ENCODE measurements at places on chromosomes 4 and X. TPM values are rescaled to one million over a fixed set of nuclear protein-coding genes. Genes with fewer than 3 reads are reported as not detected.

The FBXL5 gene
- total RNA-seq: 40.7 TPM

DNA sequence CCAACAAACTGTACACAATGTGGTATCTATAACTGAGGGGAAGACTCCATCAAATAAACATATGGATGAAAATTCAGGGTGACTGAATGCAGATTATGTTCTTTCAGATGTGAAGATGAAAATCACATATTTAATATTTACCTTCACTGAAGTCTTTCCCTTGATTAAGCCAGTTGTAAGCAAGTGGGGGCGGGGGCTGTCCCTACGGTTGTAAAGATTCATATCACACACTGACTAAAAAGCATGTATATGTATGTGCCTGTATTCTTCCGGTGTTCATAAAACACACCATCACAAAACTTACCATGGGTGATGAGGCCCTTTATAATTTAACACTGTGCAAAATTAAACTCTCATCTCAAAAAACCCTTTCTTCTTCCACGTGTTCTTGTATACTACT is 1.3 kb downstream of the TAB3 start:
- DNase-seq: no peak

The MAGEA4 gene
- not detected for total RNA-seq

GRCh38 chr4:184437565-184438265 is 36.6 kb downstream of the IRF2 start:
- DNase-seq: no peak

GRCh38 chr4:159828687-159829086 is 725.8 kb downstream of the RAPGEF2 start:
- DNase-seq: no peak

- DNase-seq: no peak
Measured at GRCh38 chr4:131609039-131609438, 1540.1 kb upstream of the PCDH10 start.

The ARSJ gene
- total RNA-seq: 0.95 TPM

GRCh38 chrX:49000636-49001035 is 1.4 kb downstream of the GRIPAP1 start:
- DNase-seq: no peak

The AKAP14 gene
- not detected for total RNA-seq

- DNase-seq: no peak
Measured at GRCh38 chr4:148881860-148882643, 439.8 kb upstream of the NR3C2 start.

DNA sequence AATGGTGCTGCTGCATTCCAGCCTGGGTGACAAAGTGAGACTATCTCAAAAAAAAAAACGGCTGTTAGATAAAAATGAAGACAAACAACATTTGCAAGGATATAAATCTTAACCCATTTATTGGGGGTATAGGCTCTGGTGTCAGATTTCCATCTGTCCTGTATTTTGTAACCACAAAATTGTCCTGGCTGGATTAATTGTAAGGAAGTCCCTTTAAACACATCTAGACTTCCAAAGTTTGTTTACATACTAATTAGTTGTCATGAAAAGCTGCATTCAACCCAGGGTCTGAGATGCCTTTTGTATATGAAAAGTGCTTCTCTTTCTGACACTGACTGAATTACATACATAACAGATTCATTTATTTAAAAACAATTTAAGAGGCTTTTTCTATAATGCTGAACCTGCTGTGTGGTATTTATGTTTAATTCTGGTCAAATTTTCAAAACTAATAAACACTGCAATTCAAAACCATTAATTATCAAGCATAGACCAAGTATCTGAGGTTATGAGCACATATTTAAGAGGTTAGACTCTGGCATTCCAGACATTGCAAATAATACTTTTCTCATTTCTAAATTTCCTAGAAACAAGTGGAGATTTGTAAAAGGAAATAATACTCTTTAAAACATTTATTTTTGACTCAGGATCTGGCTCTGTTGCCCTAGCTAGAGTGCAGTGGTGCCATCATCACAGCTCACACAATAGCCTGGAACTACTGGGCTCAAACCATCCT is 17.5 kb upstream of the UGDH start:
- no peak for DNase-seq

The PTCHD1 gene
- 4.7 TPM for total RNA-seq

The PRICKLE3 gene
- 11.0 TPM for total RNA-seq

GRCh38 chr4:52743444-52744019 is 7.7 kb downstream of the ERVMER34-1 start:
- DNase-seq: no peak

- no peak for DNase-seq
Measured at GRCh38 chrX:134482371-134482770, 22.4 kb downstream of the HPRT1 start.

- no peak for DNase-seq
Measured at GRCh38 chrX:43176686-43177085, 398.7 kb upstream of the PPP1R2C start.

DNA sequence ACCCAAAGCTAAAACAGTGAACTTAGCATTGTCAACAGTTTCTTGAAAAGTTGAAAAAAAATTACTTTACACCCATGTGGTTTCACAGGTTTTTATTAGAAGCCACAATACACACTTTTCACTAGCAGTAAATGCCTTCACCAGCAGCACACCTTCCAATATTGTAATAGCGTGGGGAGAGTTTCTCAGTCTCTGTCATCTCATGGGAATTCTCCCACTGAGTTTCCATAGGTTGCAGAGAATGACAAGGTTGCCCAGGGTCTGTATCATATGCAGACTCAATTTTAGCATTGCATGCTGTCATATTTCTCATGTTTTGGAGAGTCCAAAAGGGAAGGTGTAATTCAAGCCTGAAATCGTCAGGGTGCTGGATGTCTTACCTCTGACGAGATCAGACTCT is 486.1 kb upstream of the TENM3 start:
- DNase-seq: no peak

DNA sequence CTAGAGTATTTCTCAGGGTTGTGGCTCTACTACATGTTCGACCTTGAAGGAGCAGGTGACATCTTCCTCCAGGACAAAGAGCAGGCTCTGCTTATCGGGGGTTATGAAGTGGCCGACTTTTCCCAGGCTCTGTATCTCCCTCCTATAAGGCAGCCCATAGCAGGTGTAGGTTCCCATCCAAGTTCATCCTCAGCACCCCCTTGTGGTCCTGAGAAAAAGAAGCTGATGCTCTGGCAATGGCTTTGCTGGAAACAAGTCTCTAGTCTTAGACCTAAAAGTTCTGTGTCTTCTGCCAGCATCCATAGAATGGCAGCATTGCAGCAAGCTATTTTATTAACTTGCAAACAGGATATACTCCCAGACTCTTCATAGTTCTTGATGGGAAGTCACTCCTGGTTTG is 836.6 kb upstream of the PRKX start:
- DNase-seq: no peak

GRCh38 chr4:13966231-13967195 is 339.0 kb upstream of the BOD1L1 start:
- DNase-seq: no peak

GRCh38 chrX:43860646-43861370 is 21.4 kb downstream of the MAOB start:
- DNase-seq: no peak

The GAB3 gene
- 0.20 TPM for total RNA-seq

DNA sequence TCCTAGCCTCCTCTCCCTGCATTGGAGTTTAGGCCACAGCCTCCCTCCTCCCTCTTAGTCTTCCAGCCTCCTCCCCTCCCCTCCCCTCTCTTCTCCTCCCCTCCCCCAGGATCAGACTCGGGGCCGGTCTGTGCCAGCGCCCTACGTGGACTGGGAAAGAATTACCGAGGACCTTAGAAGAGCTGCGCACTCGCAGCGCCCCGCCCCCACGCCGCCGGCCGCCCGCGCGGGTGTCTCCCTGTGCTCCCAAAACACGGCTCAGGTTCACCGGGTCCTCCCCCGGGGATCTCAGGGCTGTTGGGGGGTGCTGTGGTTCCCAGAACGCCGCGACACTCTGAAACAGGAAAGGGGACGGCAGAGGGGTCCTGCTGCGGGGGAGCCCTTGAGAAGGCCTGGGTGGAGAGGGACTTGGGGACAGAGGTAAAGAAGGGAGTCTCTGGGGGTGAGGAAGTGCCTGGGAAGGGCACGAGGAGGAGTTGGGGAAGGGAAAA is 122.3 kb upstream of the TBL1X start:
- peak; percentile 91 for DNase-seq

DNA sequence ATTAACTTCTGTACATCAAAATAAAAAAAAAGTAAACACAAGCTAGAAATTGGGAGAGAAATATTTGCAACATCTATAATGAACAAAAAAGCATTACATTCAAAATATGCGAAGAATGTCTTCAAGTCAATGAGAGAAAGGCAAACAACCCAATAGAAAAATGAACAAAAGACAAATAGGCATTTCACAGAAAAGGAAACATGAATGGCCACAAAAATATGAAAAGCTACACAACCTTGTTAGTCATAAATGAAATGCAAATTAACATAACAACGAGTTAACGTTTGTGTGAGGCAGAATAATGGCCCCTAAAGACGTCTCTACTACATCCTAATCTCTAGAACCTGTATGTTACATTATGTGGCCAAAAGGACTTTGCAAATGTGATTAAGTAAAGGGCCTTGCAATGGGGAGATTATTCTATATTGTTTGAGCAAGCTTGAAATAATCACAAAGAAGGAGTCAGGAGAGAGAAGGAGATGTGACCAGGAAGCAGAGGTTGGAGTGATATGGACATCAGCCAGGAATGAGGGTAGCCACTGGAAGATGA is 86.8 kb downstream of the WDFY3 start:
- no peak for DNase-seq

GRCh38 chrX:104668550-104668949 is 102.6 kb downstream of the IL1RAPL2 start:
- no peak for DNase-seq

DNA sequence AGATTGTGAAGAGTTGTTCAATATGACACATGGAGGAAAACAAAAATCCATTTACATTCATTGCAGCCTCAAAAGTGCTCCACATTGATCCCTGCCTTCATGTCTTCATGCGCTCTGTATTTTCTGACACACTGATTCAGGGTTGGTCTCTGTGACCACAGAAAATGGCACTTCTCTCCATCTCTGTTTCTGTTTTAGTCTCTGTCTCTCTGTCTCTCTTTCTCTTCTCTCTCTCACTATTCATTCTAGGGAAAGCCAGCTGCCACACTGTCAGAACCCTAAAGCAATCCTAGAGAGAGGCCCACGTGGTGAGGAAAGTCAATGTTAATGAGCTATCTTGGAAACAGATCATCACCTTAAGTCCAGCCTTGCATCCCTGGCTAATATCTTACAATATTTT is 2238.4 kb downstream of the PCDH7 start:
- no peak for DNase-seq

DNA sequence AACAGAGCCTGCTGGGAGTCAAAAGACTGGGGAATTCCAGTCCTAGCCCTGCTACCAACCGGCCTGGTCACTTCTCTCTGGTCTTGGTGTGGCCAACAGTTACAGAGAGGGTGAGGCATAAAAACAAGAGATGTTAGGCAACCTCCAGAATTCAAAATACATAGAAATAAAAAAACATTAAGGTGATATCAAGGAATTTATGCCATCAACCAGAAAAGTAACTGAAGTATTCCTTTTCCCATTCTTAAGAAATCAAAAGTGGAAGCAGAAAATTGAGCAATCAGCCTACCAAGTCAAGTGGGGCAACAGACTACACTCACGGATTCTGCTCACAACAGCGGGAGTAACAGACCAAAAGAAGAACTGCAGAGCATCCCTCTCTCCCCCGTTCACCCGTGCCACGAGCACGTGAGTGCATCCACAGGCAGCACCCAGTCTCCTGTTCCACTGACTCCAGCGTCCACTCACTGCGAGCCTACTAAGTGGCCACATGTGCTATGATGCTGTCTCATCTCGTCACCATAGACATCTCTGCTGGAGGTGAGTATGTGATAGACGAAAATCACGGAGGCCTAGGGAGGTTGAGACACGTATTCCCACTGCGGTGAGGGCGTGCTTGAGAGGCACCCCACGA is 29.3 kb downstream of the AFAP1 start:
- no peak for DNase-seq

GRCh38 chrX:23168291-23168690 is 166.4 kb upstream of the PTCHD1 start:
- DNase-seq: no peak

The GPR173 gene
- 1.2 TPM for total RNA-seq

- DNase-seq: peak; percentile 75
Measured at GRCh38 chrX:93673056-93673868, at the start of gene NAP1L3. NAP1L3 (minus strand) TSS chrX:93673578; CDS start chrX:93673304, 274 bp downstream.

GRCh38 chr4:67555447-67555846 is 3.1 kb upstream of the STAP1 start:
- no peak for DNase-seq

The BST1 gene
- 10.2 TPM for total RNA-seq

- no peak for DNase-seq
Measured at GRCh38 chr4:118270492-118270891, 82.3 kb downstream of the PRSS12 start.

DNA sequence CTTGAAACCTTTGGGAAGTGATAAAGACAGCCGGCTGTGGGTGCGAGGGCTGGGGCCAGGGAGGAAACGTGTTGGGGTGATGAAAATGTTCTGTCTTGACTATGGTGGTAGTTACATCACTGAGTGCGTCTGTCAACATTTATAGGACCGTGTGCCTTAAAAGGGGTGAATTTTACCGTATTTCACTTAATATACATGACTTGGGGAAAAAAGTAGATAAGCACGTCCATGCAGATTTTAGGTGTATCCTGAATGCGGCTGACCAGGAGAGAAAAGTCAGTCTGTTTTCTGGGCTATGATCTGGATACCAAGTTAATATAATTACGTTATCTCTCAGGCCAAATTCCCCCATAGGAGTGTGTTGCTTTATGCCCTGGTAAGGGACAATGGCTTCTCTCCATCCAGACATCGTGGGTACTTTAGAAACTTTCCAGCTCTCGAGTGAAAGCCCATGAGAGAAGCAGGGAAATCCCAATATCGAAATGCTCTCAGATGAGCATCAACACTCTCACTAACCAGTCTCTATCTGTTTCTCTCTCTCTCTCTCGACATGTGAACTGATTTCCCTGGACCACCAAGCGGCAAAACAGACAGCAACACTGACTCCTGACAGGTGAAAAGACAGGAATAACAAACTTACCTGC is 71.5 kb downstream of the IRF2 start:
- no peak for DNase-seq

GRCh38 chr4:164531336-164531735 is 222.6 kb upstream of the SMIM31 start:
- DNase-seq: no peak

GRCh38 chr4:151227172-151227571 is 49.8 kb upstream of the PRSS48 start:
- no peak for DNase-seq

- DNase-seq: no peak
Measured at GRCh38 chr4:165378398-165378744, 437 bp upstream of the CPE start.

GRCh38 chr4:183918696-183919095 is 13.6 kb downstream of the STOX2 start:
- DNase-seq: no peak

The PSAPL1 gene
- not detected for total RNA-seq

The GABRG1 gene
- total RNA-seq: 0.92 TPM

GRCh38 chr4:159757499-159757898 is 654.6 kb downstream of the RAPGEF2 start:
- no peak for DNase-seq

DNA sequence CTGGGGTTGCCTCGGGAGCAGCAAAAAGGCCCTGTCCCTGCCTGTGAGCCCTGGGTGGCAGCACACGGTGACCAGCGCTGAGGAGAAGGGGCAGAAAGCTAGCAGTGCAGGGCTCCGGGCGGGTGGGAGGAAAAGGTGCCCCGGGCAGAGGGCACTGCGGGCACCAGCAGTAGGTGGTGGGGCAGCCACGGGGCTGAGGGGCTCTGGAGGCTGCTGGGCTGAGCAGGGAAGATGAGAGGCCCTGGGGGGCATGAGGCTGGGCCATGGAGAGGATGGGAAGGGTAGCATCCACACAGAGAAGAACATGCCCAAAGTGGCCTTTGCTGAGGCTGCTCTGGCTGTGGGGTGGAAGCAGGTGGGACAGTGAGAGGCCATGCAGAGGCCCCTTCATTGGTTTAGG is 67.5 kb upstream of the NKX1-1 start:
- no peak for DNase-seq

The CENPE gene
- 22.4 TPM for total RNA-seq
